ELR (cell line): ENCODE measurements at places on chromosomes 5 and 9.

DNA sequence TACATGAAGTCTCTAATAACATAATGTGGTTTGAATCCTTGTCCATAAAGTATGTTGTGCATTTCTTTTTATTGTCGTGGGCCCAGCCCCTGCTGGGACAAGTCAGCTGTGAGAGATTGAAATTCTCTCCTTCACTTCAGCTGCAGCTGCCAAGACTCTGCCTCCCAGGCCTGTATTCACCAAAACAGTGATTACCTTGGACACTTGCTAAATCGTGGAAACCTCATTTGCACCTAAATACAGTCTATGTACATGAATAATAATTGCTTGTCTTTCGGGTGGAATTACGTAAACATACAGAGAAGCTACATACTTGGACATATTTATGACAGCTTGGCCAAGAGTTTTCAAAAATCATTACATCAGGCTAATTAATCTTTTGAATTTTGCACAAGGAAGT, 898.5 kb upstream of the SEMA6A start:
- no peak for DNase-seq

GRCh38 chr5:174083056-174083827, 37.7 kb downstream of the NSG2 start:
- DNase-seq, result no peak

DNA sequence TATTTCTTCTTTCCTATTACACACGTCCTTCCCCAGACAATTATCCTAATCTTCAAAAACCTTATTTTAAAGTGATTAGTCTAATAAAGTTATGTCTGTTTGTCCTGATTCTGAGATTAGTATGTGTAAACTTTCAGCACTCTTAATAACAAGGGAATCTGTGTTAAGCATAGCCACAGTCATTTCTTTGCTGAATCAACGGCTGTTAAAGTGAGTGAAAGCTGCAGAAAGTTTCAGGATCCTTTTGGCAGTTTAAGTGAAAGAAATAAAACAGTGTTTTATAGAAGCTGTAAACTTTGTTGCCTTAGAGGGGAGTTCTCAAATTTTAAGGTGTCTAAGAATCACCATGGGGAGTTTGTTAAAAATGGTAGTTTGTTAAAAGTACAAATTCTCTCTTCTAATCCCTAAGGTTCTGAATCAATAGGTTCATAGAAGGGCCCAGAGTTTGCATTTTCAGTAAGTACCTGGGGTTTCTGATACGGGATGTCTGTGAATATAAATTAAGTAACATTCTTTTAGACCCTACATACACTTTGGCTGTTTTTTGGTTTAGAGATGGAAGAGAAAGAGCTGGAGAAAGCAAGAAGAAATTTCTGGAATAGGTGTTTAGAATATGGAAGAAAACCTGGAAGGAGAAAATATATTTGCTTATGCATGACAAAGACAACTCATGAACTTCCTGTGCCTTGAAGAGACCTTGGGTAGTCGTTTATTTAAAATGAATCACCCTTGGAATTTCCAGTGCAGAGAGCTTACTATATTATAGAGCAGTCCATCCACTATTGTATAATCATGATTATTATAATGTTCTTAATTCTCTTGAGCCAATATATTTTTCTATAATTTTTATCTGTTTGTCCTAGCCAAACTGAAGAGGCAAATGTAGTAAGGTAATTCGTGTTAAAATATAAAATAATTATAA, 45.7 kb downstream of the SCAMP1 start:
- peak; percentile 88 for DNase-seq

GRCh38 chr9:118533101-118533500, 828.9 kb downstream of the TLR4 start:
- peak; percentile 12 for DNase-seq

DNA sequence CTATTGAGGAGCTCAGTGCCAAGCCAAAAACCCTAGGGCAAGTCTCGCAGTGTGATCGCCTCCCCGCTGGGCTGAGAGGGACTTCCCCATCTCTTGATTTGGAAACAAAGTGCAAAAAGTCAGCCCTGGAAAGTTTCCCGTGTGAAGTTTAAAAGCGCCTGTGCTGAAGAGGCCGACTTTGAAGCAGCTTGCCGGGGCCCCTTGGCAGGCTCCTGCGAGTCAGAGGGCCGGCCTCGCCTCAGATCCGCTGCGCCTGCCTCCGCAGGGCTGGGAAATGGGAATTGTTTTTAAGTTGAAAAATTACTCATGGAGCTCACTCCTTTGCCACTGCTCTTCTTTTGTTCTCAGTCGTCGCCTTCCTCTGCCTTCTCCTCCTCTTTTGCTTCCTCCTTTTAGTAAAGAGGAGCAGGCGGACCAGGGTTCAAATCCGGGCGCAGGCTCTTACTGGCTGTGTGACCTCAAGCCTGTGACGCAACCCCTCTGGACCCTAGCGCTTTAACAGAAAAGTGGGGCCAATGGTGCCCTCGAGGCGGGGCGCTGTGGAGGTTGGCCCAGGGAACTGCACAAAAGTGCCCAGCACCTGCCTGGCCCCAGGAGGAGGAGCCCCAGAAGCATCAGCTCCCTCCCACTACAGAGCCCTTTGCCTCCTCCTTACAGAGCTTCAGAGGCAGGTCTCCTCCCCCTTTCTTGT, 14.7 kb upstream of the LHX2 start:
- no peak for DNase-seq

DNA sequence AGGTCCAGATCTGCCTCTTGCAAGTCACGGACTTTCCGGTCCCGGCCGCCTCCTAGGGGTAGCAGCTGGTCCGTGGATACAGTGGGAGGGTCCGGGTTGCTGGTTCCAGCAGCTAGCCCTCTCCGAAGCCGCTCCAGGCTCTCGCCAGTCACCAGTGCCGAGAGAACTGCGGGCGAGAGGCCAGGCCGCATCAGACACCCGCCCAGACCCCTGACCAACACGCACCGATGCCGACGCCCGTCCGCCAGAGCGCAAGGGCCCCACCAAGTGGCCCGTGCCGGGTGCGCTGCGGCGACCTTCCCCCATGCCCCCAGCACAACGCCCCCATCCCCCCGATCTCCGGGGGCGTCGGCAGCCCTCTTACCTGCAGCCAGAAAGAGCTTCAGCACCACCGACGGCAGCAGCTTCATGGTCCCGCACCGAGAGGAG, 470 bp downstream of the HBEGF start:
- DNase-seq, result peak; percentile 79

GRCh38 chr9:4986296-4986695, 1.2 kb downstream of the JAK2 start:
- peak; percentile 25 for DNase-seq

- DNase-seq, result peak; percentile 5
These were observed 35.0 kb downstream of the ACTBL2 start for GRCh38 chr5:57447658-57448057.

GRCh38 chr5:134275822-134276221, 49.9 kb upstream of the PPP2CA start:
- DNase-seq, result no peak

GRCh38 chr9:77475641-77476473, 172.3 kb downstream of the GNA14 start:
- peak; percentile 60 for DNase-seq

GRCh38 chr9:38287420-38287985, 105.0 kb upstream of the ALDH1B1 start:
- DNase-seq, result no peak

DNA sequence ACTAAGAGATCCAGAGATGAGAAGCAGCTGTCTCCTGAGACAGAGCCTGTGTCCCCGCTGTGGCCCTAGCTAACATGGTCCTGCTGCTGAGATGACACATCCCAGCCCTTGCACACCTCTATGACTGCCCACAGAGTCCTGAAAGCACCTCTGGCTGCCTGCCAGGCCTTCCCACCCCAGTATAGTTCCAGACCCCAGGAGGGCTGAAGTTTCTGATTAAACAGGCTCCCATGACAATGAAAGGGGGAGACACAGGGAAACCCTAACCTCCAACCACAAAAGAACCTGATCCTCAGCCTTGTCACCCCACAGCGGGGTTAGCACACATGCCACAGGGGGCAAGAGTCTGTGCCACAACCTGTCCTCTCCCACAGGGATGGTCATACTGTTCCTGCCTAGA, 15.6 kb downstream of the CIZ1 start:
- DNase-seq, result no peak

GRCh38 chr9:133608382-133608781, 807 bp downstream of the FAM163B start:
- DNase-seq, result no peak

DNA sequence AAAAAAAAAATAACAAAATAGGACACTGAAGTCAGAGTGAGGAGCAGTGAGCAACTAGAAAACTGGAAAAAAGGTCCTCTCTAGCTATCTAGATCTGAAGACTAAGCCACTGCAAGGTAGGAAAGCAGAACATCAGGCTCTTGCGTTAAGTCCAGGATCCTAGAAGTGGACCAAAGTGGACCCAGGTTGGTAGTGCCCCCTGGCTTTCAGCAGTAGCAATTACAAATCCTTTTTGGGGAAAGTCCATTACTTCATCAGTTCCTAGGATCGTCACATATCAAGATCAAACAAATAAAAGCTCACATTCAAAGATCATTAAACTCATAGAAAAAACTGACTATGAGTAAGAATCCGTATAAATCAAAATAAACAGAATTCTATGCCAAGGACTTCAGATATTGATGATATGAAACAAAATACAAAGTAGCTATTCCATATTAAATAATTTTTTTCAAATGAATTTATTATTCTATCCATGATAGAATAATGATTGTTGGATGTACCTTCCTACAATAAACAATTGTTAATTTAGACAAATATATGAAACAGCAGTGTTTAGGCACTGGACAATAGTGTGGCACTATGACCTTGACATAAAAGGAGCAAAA, 6.5 kb upstream of the RICTOR start:
- DNase-seq, result peak; percentile 72
